ENCODE measurements at places on chromosomes 16 and 17.
A peak's percentile ranks its signal among the peaks of the same experiment; 100 is the strongest.

- DNase-seq = no peak
These were observed 28.6 kb downstream of the TPSG1 start for GRCh38 chr16:1196494-1196893.

DNA sequence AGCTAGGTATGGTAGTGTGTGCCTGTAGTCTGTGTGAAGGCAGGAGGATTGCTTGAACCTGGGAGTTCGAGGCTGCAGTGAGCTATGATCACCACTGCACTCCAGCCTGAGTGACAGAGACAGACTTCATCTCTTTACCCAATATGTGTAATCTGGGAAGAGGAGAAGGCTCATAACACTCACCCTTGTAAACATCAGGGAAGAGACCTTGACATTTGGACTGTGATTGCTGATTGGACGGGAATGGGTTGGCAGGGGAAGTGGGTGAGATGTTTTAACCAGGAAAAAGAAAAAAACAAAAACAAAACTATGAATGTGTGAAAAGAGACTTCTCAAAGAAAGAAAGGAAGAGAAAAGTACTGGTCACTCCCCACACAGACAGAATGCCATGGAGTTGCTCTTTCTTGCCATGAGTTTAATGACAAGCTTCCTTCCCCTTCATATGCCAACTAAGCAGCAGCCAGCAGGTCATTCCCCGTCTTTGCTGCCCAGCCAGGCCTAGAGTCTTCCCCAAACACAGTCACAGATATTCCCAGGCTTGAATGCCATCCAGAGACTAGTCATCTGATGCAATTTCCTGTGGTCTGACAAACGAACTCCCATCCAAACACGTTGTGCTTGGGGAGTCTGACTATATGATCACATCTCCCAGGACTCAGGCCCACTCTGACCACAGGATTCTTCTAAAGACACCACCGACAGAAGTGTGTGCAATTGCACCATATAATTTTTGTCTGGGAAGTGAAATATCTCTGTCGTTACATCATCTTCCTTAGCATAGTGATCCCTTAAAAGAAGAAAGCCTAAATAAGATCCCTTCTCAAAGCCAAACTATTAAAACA lies 3.6 kb upstream of the XAF1 start:
- peak; percentile 100 for DNase-seq

DNA sequence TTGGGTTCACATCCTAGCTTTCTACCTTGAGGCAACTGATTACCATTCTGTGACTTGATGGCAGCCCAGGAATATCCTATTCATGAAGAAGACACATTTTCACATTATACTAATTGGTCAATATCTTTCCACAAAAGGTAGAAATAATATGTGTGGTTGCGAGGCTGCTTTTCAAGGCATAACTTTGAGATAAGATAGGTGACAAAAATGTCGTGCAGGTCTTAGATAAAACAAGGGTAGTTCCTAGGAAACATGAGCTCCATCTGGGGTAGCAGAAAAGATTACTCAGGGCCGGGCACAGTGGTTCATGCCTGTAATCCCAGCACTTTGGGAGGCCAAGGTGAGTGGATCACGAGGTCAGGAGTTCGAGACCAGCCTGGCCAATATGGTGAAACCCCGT lies 22.3 kb upstream of the TEKT3 start:
- DNase-seq = no peak

DNA sequence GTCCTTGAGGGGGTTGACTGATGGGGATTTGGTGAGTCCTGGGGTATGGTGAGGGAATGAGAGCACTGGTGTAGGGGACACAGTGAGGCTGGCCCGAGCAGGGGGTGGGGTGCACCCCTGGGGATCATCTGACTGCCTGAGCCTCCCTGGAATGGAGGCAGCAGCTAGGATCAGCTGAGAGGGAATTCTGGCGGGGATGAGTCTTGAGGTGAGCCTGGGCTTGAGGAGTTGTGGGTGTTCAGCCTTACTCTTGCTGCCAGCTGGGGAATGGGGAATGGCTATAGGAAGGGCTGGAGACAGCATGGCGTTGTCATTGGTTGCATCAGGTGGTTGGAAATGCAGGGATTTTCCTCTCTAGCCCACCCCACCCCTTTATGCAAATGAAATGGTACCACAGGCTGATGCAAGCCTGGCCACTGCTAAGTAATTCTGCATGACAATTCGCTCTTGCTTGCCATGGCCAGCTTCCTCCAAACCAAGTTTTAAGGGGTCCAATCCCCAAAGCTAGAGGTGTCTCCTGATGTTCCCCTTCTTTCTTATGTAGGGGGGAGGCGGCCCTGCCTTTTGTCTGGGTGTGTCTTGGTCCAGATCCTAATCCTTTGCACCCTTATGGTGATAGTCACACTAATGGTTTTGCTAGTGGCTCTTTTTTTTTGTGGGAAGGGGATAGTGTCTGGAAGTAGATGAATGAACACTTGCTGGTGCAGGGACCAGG lies 7.5 kb downstream of the NFE2L1 start:
- DNase-seq = peak; percentile 62

DNA sequence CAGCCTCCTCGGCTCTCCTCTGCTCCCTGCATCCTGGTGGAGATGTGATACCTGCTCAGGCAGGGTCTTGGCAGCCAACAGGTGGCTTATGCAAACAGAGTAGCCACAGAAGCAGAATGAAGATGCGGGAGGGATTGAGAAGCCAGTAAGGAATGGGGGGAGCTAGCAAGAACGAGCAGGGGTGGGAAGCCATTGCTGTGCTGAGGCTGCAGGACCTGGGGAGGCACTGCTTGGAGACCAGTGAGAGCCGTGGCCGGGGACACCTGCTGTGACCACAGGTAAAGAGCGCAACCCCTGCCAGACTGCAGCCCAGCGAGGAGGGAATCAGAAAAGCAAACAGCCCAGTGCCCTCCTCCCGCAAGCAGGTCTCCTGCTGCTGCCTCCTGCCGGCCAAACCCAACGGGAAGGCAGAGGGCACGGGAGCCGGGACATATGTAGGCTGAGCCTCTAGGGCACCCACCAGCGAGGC lies 14.7 kb downstream of the AIPL1 start:
- no peak for DNase-seq

GRCh38 chr16:20830372-20830771 lies 24.0 kb downstream of the REXO5 start:
- DNase-seq = no peak

- no peak for DNase-seq
These were observed 406.8 kb downstream of the UTP18 start for GRCh38 chr17:51666971-51667705.

GRCh38 chr16:80802138-80802537 lies 2.3 kb downstream of the CDYL2 start:
- DNase-seq = no peak

DNA sequence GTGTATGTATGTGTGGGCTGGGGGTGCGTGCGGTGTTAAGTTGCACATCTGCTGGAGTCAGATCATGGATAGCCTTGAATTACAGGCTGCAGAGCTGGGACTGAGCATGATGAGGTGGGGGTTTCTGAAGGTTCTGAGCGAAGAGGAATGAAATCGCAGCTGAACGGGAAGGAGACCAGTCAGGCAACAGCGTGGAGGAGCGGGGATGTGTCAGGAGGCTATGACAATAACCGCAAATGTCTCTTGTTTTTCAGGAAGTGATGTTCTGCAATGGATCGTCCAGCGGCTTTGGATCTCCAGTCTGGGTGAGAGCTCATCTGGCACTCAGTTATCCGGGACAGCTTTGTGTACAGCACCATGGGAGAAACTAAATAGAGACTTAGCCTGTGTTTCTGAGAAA lies 20.9 kb downstream of the RGS9 start:
- DNase-seq = no peak

- no peak for DNase-seq
These were observed 69.9 kb downstream of the IRX3 start for GRCh38 chr16:54216688-54217087.

- no peak for DNase-seq
These were observed 617.7 kb upstream of the CA10 start for GRCh38 chr17:52776234-52776633.

- DNase-seq = no peak
These were observed 20.3 kb downstream of the KATNB1 start for GRCh38 chr16:57755726-57756423.

DNA sequence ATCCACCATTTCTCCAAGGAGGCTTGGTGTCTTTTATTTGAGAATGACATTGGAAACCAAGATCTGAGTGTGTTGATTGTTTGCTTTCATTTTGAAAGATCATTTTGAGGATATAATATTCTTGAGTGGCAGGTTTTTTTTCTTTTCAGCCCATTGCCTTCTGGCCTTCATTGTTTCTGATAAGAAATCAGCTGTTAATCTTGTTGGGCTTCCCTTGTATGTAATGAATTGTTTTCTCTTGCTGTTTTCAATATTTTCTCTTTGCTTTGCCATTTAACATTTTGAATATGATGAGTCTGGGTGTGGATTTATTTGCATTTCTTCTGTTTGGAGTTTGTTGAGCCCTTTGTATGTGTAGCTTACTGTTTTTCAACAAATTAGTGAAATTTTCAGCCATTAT lies 22.0 kb downstream of the PRSS54 start:
- DNase-seq = no peak

DNA sequence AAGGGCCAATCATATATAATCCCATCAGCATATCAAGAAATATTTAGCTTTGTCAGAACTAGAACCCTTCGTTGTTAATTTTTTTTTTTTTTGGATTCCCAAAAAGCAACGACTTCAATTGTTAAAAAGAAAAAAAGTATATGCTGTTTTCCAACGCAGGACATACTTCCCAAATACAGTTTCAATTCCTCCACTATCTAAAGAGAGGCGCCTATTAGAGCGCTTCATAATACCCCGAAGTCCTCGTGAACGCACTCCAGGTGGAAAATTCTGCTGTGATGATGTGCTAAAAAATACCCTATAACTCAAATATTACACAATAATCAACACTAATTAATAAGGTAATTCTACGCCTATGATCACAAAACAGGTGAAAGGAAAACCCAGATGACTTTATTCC lies 20.8 kb downstream of the GNA13 start:
- no peak for DNase-seq

DNA sequence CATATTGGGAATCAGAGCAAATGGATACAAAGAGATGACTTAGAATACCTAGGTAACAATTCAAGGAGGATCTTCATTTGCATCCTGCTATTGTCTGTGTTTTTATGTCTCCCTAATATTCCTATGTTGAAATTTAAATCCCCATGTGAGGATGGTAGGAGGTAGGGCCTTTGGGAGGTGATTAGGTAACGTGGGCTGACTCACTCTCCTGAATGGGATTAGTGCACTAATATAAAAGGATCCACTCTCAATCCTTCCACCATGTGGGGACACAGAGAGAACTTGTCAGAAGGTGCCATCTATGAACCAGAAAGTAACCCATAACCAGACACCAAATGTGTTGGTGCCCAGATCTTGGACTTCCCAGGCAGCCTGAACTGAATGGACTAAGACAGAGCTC lies 83.4 kb downstream of the CDH8 start:
- DNase-seq = no peak

GRCh38 chr17:78316115-78316866 lies 43.6 kb downstream of the SOCS3 start:
- no peak for DNase-seq

GRCh38 chr17:2366747-2367494 lies 29.6 kb downstream of the SGSM2 start:
- no peak for DNase-seq

All from GM04504 (cell line).